ENCODE measurements at places on chromosomes 1 and 21.
A peak's percentile ranks its signal among the peaks of the same experiment; 100 is the strongest.

- DNase-seq: no peak
Measured at GRCh38 chr1:161907265-161907664, 116.4 kb downstream of the OLFML2B start.

DNA sequence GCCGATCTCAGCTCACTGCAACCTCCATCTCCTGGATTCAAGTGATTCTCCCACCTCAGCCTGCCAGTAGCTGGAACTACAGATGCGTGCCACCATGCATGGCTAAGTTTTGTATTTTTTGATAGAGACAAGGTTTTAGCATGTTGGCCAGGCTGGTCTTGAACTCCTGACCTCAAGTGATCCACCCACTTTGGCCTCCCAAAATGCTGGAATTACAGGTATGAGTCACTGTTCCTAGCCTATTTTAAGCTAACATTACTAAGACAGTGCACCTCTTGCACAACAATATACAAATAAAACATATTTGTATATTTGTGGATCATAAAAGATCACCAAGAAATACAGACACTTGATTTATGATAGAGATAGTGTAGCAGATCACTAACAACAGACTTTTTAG, 139.1 kb downstream of the DUSP10 start:
- DNase-seq: no peak

DNA sequence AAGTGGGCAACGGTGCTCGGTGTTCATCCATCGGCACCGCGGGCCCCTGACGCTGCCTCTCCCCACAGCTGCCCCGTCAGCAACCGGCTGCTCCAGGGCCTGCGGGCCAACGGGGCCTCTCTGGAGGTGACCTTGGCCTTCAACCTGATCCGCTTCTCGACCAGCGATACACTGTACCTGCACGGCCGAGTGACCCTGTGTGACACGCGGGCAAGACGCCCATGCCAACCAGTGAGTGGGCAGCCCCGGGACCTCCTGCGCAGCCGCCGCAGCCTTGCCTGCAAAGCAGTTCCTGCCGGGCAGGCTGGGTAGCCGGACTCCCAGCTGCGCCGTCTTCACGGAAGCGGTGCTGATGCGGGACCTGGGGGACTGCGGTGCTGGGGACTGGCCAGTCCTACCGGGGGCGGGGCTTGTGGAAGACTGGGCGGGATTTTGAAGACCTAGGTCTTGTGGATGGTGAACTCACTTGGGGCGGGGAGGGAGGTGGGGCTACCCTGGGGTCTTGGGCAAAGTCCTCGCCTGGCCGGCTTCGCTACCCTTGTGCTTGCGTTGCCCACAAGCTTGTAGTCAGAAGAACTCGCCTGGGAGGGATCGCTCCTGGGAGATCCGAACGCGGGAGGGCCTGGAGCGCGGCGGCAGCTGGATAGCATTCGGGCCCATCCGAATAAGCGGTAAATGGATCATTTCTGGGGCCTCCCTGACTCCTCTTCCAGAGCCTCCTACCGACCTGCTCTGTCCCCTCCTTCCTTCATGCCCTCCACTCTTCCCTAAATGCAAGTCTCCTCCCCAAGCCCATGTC, 8.8 kb upstream of the CEP85 start:
- peak; percentile 98 for DNase-seq

DNA sequence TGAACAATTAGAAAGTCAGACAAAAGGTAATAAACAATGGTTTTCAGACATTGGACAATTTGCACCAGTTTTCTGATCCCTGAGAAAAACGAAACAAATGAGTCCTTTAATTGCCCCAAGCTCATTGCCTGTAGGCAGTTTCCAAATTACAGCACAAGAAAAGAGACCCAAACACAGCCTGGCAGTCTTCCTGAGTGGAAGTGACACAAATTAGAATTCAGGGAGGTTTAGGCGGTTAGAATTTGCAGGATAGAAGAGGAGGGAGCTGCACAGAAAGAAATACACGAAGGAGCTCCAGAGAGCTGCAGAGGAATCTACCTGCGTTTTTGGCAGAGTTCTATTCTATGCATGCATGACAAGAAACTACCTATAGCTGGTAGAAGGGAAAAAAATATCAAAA, 115.7 kb downstream of the PIGK start:
- no peak for DNase-seq

GRCh38 chr1:248627971-248628844, 6.7 kb downstream of the OR2T11 start:
- DNase-seq: no peak

GRCh38 chr21:26949830-26950229, 17.1 kb downstream of the ADAMTS5 start:
- DNase-seq: no peak

DNA sequence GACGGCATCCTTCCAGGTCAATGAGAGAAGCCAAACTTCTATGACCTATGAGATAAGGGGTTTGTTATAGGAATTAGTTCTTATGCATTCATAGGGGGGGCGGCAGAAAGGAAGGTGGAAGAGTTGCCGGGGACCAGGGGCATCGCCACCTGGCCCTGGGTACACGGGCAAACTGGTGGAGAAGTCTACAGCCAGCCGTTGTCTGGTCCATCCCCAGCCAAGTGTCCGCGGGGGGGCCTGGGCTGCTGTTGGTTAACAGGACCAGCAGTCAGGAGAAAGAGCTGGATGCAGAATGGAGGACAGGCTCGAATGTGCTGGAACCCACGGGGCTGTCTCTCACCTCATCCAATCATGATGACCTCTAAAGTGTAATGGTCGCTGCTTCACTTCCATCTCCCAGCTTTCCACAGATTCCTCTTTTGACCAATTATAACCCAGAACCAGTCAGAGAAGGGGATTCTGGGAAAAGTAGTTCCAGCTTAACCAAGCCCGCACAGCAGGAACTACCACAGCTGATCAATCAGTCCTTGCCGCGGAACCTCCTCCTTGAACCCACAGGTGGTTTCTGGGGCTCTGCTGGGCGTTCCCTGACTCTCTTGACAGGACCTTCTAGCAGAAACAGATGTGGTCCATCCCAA, 17.8 kb downstream of the TMEM51 start:
- no peak for DNase-seq

- no peak for DNase-seq
Measured at GRCh38 chr21:40800126-40800525, 46.8 kb downstream of the DSCAM start.

- no peak for DNase-seq
Measured at GRCh38 chr1:8404460-8405370, 86.8 kb downstream of the SLC45A1 start.

- peak; percentile 96 for DNase-seq
Measured at GRCh38 chr1:48093696-48094528, 96.7 kb upstream of the TRABD2B start.

- DNase-seq: no peak
Measured at GRCh38 chr1:156815307-156815826, 1.3 kb downstream of the SH2D2A start.

- DNase-seq: no peak
Measured at GRCh38 chr1:68188644-68189340, 43.5 kb downstream of the WLS start.

- no peak for DNase-seq
Measured at GRCh38 chr1:196660852-196661251, 9.0 kb downstream of the CFH start.

- no peak for DNase-seq
Measured at GRCh38 chr1:178684111-178684510, 40.9 kb upstream of the RALGPS2 start.

DNA sequence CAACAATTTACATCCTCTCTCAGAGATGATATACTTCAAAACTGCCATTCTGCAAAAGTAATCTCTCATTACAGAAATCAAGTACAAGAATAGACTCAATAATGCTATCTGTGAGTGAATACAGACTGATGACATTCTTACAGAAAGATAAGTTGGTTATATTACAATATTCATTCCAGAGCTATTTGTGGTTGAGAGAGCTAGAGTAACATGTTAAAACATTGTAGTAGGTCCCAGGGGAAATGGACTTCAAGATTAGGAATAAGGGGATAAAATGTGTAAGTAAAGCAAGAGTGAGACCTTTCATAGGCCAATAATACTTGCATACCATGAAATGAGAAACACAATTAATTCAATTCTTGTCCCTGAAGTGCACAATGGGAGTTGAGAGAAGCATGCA, 1.5 kb downstream of the F13B start:
- no peak for DNase-seq

DNA sequence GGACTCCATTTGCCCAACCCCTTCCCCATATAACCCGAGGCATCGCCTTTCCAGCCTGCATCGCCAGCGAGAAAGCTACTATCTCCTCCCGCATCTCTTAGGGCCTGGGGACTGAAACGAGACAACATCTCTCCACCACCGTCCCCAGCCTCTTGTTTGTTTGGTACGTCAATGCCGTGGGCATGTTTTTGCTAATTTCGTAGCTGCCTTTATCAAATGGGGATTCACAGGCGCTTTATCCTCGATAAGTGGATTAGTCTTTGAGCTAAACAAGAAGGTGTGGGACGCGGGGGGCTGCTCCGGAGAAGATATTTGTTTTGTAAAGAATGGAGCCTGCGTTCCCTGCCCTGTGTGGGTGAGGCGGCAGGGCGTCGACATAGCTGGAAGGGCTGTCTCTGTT, 91.6 kb downstream of the PAX7 start:
- DNase-seq: peak; percentile 84

DNA sequence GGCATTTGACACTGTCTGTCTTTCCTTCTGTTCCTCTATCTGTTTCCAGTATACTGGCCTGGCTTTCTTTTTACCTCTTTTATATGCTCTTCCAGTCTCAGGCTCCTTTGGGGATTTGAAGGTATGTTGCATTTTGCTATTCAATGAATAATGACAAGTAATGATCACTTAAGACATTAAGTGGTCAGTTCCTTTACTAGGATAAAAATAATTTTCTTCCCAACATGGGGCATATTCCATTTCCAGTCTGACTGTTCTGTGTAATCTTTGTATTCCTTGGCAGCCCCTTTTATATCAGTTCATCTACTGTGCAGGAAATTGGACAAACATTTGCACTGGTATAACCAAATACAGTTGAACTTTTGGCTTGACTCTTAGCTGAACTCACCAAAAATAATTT, 15.6 kb downstream of the METTL18 start:
- DNase-seq: no peak

DNA sequence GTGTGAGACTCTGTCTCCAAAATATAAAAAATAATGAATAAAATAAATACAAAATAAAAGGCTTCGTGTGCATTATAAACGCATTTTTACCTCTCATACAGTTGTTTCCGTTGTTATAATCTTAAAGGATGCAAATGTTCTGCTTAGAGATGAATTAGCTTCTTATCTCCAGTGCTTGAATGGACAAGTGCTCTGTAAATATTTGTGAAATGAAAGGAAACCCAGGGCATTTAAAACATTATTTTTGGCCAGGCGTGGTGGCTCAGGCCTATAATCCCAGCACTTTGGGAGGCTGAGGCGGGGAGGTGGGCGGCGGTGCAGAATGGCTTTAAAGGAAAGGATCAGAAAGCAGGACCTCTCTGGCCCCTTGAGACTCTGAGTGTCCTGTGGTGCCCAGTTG, 94.5 kb downstream of the HUNK start:
- DNase-seq: no peak

DNA sequence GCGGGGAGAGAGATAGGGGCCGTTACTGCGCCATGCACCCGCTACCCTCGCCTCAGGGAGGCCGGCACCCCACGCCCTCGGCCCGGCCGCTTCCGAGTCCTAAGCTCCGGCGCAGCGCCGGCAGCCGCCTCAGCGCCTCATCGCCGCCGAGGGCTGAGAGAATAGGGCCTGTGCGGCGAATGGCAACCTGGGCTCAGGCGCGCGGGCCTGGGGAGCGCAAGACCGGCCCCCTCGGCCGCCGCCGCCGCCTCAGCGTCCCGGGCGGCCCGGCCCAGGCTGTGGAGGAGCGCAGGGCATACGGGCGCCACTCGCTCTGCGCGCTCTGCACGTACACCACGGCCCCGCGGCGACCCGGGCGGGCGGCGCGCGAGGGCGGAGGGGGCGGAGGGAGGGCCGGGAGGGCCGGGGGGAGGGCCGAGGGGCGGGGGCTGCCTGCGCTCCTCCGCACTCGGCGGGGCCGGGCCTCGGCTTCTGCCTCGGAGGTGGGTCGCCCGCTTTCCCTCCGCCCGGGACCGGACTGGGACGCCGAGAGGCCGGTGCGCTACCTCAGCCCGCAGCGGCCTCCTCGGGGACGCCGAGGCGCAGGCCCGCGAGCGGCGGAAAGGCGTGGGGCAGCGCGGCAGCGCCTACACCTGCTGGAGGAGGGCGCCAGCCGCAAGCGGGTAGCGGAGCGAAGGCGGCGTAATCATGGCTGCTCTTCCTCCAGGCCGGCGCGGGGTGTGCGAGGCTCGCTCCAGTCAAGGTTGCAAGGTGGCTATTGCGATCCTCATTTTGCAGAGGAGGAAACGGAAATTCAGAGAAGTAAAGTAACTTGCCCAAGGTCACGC, at the start of gene EGLN1:
EGLN1 (minus strand) TSS at position 317 of the 827 bp plus-strand sequence. CDS start 399 bp downstream, outside the sequence.
- DNase-seq: peak; percentile 89
